ENCODE measurements at places on chromosomes 5 and 9.

DNA sequence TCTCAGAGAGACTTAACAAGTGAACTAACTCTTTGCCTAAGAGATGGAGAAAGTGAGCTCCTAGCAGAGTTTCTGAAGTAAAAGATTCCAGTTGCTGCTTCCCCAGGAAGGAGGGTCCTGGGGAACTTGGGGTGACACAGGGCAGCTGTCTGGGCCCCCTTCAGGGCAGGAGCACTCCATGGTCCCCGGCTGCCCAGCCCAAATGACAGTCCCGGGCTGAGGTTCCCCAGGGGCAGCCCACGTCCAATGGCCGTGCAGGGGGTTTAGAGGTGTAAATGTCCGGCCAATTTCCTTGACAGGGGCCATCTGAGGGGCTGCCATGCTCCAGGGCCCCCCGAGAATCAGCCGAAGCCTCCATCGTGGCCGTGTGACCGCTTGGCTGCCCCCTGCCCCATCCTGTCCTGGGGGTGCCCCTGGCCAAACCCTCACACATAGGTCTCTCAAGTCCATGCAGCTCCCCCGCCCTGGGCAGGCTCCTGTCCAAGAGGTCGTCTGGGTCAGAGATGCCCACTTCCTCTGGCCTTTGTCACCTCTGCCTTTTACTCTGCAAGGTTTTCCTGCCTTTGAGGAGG is 5.5 kb upstream of the PPP1R26 start:
- DNase-seq: no peak

DNA sequence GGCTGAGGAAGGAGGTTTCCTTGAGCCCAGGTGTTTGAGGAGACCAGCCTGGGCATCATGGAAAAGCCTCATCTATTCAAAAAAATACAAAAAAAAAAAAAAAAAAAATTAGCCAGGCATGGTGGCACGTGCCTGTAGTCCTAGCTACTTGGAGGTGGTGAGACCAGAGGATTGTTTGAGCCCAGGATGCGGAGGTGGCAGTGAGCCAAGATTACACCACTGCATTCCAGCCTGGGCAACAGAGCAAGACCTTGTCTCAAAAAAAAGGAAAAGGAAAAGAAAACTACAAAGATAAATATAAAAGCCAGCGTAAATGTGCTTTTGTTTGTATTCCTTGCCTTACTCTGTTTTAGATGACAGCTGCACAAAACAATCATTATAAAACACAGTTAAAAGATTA is 2249.2 kb upstream of the C9orf72 start:
- no peak for DNase-seq

DNA sequence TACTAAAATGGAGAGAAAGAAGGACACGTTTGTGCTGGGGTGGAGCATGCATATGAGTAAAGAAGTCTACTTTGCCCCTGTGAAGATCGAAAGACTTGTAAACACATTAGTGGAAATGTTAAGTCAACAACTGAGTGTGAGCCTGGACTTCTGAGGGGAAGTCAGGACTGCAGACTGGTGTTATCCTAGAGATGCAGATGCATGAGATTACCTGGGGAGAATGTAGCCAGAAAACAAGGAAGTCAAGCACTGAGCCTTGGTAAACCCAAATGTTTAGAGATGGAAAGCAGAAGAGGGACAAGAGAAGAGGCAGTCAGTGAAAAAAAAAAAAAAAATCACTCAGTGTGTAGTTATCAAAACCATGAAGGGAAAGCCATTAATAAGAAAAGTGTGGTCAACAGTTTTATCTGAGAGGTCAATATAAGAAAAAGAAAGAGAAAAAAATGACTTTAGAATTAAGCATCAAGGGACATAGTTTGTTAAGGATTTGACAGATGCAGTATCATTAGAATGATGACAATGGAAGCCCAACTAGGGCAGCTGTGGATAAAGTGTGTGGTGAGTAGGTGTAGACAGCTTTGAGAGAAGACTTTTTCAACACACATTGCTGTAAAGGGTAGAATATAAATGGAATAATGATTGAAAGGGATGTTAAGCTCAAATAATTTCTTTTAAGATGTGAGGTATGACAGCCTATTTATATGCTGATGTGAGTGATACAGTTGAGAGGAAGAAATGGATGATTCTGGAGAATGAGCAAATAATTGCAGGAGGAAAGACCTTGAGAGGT is 22.2 kb downstream of the JAKMIP2 start:
- DNase-seq: no peak

DNA sequence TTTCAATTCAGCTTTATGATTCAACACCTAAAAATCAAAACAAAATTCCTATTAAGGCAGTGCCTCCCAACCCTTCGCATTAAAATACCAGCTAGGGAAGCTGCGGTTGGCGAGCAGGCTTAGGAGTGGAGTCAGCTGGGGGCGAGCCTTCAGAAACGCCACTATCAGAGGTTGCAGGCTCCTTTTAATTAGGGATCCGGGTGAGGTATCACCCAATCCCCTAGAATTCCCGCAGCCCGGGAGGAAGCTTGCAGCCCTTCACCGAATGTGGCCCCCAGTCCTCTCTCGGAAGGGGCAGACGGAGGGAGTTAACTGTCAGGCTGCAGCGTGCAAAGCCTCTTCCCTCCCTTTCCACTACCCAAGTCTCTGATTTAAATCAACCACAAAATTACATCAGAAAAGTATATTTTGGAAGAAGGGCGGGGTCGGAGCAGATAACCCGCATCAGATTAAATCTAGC is 1.7 kb downstream of the STC2 start:
- DNase-seq: peak; percentile 68

DNA sequence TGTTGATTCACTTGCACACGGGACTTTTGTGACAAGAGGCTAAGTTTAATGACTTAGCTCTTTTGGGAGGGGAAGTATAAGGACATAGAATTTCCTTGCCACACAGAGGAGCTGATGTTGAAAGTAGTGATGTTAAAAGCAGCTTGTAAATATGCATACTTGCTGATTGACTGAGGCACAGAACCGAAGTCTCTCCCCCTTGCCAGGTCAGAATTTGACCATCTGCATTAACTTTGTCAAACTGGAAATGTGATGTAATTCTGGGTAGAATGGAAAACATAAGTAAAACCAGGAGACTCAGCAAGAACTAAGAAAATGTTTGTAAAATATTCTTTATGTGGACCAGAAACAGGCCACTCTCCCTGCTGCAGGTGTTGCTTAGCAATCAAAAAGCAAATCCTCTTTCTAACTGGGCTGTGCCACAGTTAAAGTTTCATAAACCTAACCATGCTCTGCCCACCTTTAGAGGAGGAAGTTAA is 284.2 kb downstream of the NR3C1 start:
- no peak for DNase-seq

DNA sequence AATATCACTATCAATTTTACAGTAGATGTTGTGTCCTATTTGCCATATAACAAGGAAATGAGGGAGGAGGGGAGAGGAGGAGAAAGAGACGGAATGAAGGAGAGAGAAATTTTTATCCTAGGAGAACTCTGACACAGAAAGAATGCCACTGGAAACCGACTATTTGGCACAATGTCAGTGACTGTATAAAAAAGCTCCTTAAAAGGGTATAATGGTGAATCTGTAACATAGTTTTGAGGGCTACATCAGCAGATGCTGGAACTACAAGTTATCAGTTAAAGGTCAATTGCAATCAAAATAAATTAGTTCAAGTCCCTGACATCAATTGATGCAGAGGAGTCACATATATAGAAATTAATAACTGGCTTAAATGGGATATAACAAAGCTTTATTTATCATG is 5.7 kb downstream of the EDIL3 start:
- DNase-seq: peak; percentile 81

- no peak for DNase-seq
These were observed 20.7 kb upstream of the LIFR start for GRCh38 chr5:38576961-38577684.

GRCh38 chr5:152400846-152401245 is 4.2 kb downstream of the NMUR2 start:
- no peak for DNase-seq

- DNase-seq: no peak
These were observed 10.3 kb downstream of the CNTFR start for GRCh38 chr9:34579104-34579807.

DNA sequence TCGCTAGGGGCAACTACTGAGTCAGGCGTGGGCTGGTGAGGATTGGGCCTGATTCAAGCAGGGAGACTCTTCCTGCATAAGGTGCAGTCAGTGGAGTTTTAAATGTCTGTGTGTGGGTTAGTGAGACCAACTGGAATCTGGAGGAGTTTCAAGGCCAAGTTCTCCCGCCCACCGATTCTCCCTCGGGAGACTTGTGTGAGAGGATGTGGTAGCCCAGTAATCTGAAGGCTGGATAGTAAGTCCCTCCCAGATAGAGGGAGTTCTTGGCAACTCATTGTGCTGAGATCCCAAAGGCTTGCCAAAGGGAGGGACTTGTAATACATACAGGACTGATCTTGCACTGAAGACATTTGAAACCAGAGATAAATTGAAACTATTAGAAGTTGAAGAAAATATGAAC is 51.8 kb downstream of the WDR36 start:
- peak; percentile 85 for DNase-seq

GRCh38 chr5:134659456-134659855 is 10.9 kb downstream of the SEC24A start:
- DNase-seq: no peak

GRCh38 chr9:108467653-108468324 is 388.0 kb downstream of the ACTL7B start:
- DNase-seq: no peak

DNA sequence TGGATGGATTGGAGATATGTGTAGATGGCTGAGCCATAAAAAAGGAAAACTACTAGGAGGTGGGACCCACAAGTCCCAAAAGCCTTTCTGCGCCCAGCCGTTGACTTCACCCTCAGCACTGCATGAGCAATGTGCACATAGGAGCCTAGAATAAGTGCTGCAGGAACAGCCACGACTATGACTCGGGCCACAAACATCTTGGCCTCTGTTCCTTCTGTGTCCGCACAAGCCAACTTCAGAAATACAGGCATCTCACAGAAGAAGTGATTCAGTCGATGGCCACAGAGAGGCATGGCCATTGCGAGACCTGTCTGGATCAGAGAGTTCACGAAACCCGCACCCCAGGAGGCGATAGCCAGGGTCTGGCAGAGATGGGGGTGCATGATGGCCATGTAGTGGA is 587 bp downstream of the OR2Y1 start:
- no peak for DNase-seq

DNA sequence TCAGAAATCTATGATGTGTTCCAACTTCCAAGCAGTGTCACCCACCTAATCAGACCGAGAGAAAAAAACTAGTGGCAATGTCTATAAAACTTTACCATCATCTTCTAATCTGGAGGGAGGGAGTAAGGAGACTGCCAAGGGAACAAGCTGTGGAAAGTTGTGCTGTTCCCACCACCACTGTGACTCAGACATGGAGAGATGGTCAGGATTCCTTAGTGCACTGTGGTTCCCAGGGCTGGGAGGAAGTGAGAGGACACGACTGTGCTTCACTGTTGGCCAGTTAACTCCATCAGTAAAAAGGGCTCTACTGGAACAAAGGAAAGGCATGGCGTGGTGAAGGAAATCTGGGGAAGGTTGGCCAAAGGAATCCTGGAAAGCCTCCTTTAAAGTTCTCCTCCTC is 18.8 kb downstream of the TICAM2 start:
- DNase-seq: peak; percentile 83

GRCh38 chr9:36665921-36666431 is 93.3 kb downstream of the MELK start:
- DNase-seq: no peak

DNA sequence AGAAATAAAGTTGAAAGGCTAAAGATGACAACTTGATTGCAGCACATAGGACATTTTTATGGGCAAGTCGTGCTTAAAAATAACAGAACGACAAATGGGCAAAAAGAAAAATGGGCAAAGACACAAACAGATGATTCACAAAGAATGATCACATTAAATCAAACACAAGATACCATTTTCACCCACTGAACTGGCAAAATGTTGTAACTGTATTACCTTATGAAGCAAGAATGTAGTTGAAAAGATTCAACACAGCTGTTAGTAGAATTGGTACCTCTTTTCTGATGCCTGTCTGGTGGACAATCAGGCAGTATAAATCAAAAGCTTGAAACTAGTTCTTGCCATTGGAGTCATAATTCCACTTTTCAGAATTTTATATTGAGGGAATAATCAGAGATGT is 81.0 kb upstream of the PALM2AKAP2 start:
- DNase-seq: no peak

- no peak for DNase-seq
These were observed 79.2 kb downstream of the ATP10B start for GRCh38 chr5:160772854-160773253.

DNA sequence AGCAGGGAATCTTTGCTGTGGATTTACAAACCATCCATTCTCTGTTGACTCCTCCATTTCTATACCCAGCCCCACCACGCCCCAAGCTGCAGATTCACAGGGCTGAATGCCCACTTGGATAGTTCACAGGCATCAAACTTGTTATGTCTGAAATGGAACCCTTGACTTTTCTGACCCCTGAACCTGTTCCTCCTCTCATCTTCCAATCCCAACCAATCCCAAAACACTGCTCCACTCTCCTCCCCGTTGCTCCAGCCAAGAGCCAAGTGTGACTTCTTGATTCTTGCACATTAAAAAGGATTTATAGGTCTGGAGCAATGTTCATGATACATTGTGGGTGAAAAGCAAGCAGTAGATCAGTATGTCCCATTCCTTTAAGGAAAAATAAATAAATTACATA is 145.6 kb downstream of the DAB2IP start:
- DNase-seq: no peak

GRCh38 chr5:11504886-11505193 is 399.4 kb downstream of the CTNND2 start:
- DNase-seq: no peak

- DNase-seq: no peak
These were observed 19.7 kb downstream of the CAMSAP1 start for GRCh38 chr9:135887585-135888050.

DNA sequence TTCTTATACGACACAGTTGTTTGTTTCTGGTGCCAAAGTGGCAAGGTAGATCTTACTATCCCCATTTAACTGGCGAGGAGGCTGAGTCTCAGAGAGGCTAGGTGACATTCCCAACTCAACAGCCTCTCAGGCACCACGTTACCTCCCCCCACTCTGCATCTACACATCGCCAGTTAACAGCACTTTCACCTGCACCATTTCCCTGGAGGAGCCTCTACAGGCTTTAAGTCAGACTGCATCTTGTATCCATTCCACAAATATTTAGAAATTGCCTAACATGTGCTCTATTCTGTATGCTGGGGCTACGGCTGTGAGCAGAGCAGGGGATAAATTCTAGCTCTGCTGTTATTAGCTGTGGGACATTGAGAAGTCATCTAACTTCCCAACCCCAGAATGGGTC is 168.6 kb downstream of the INSYN2B start:
- no peak for DNase-seq

- DNase-seq: peak; percentile 27
These were observed 145.7 kb upstream of the DAB2 start for GRCh38 chr5:39570403-39571027.

DNA sequence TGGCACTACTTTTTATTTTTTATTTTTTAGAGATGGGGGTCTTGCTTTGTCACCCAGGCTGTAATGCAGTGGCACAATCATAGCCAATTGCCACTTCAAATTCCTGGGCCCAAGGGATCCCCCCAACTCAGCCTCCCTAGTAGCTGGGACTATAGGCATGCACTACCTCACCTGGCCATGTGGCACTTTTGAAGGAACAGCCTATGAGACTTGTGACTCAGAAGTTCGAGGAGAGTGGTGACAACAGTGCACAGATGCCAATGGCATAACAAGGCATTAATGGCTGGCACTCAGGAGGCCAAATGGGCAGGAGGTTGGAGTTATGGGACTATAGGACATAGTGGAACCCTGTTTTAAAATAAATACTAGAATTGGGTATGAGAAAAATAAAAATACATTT is 33.7 kb downstream of the ANKRD31 start:
- no peak for DNase-seq

- no peak for DNase-seq
These were observed 141.9 kb upstream of the EFNA5 start for GRCh38 chr5:107812570-107813141.

GRCh38 chr5:116838011-116838536 is 263.5 kb upstream of the SEMA6A start:
- no peak for DNase-seq
